ENCODE measurements at places on chromosomes 2 and 18.

DNA sequence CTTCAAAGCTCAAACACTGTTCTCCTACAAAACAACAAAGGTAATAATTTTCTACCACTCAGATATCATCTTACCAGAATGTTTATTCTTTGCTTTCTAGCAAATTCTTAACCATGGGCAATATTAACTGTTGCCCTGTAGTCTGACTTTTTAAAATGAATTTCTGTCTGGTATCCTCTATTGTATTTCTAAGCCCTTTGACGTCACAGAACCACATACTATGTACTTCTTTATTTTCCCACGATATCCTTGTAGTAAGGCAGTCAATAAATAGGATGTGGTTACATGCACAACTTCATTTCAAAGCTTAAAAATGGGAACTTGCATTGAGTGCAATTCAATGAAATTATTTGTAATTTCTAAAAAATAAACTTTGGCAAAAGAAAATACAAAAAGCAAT is 58.7 kb downstream of the THADA start:
- DNase-seq: no peak

DNA sequence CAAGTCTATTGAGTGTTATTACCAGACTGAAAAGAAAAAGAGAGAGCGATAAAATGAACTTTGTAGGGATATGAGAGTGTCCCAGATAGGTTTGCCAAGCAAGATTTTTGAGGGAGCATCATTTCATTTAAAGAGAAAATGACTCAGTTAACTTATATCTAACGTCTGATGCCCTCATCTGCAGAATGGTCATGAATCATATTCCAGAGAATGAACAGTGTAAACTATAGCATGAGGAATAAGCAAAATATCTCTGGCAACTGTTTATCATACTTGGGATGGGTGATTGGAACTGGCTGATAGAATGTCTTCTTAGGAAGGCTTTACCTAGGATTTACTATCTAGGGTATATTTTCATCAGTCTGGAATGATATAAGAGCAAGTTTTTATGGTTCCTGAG is 289.4 kb downstream of the CMPK2 start:
- DNase-seq: no peak

GRCh38 chr18:54871231-54871630 is 43.0 kb downstream of the RAB27B start:
- no peak for DNase-seq

DNA sequence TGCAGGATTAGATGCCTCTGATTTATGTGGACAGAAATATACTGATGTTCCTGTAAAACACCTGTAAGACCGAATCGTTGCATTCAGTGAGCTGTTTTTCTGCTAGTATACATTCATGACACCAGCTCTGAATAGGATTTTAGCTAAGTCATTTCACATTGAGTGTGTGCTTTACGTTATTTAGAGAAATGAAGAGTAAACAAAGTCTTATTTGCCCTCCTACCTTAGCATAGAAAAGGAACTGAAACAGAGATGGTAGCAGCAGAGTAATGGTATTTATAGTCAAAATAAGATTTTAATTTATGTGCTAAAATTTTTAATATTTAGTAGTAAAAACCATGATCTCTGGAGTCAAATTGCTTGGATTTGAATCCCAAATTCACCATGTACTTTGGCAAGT is 168.0 kb downstream of the CERS6 start:
- no peak for DNase-seq

- DNase-seq: no peak
Measured at GRCh38 chr2:86520153-86520552, 43.1 kb downstream of the CHMP3 start.

- DNase-seq: no peak
Measured at GRCh38 chr2:64837925-64838641, 151.1 kb upstream of the SLC1A4 start.

GRCh38 chr2:15348636-15349035 is 212.5 kb downstream of the NBAS start:
- no peak for DNase-seq

DNA sequence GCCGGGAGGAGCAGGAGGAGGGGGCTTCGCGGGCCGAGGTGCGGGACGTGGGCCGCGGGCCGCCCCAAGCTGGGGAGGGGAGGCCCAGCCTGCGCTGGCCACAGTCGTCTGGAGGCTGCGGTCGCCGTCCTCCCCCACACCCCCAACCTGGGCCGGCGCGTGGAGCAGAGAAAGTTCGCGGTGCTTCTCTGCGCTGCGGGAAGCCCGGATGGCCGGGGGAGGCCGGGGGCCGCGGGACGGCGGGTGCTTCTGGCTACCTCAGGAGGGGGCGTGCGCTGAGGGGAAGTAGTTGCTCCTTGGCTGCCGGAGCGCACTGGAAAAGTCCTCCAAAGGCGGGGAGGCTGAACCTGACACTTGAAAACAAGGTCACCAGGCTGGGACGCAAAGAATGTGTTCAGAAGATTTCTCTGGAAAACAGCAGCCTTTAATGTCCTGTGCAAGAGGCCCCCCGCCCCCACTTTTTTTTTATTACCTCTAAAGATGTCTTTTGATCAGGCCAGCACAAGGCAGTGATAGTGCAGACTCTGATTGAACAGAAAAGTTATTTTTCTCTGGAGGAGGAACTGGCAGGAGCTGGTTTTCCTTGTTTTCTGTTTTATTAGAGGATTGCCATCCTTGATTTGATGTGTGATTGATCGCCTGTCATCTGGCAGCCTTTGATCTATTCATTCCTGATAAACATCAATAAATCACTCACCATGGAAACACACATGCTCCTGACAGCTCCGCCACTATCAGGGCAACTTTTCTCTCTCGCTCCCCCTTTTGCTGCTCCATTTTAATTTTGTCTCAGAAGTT is 1.6 kb downstream of the TSHZ1 start:
- DNase-seq: peak; percentile 61

DNA sequence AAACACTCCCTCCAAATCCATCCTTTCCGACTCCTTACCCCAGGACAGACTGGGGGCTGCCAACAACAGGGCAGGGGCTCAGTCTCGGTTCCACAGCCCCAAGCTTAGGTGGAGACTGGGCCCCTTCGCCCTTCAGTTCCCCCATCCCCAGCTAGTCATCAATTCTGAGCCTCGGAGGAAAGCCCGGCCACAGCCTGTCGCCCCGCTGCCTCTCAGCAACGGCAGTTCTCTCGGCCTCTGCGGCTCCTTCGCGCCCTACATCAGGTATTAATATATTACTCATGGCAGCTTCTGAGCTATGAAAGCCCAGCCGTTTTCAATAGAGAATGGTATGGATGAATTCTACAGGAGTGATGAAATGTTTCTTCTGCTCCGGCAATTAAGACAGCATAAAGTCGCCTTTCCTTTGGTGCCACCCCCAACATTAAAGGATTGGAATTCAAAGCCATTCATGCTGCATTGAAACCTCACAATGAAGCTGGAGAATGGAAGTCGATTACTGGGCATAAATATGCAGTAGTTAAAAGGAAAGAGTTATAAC is 2.8 kb downstream of the HDAC4 start:
- DNase-seq: no peak

- no peak for DNase-seq
Measured at GRCh38 chr18:10153924-10154752, 240.3 kb downstream of the VAPA start.

- DNase-seq: no peak
Measured at GRCh38 chr2:11788461-11789124, 42.2 kb downstream of the LPIN1 start.

GRCh38 chr2:60819155-60819862 is 62.1 kb upstream of the REL start:
- peak; percentile 89 for DNase-seq

DNA sequence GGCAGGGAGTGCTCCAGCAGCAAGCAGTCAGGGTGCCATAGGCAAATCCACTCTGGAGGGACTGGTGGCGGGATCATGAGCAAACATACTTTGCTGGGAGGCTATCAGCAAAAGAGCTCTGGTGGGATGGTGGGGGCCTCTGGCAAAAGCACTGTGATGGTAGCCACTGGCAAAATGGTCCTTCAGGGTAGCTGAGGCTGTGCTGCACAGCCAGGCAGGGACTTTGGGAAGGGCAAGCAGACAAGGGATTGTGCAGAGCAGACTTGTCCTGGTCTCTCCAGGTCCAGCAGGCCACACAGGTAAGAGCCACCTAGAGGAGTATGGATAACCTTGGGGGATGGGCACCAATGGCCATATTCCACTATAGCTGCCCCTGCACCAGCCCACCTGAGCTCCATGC is 129.4 kb upstream of the OTOS start:
- no peak for DNase-seq

GRCh38 chr2:157172866-157173578 is 84.5 kb upstream of the GALNT5 start:
- DNase-seq: no peak

- DNase-seq: peak; percentile 48
Measured at GRCh38 chr2:69741229-69741574, 732 bp upstream of the ANXA4 start.

DNA sequence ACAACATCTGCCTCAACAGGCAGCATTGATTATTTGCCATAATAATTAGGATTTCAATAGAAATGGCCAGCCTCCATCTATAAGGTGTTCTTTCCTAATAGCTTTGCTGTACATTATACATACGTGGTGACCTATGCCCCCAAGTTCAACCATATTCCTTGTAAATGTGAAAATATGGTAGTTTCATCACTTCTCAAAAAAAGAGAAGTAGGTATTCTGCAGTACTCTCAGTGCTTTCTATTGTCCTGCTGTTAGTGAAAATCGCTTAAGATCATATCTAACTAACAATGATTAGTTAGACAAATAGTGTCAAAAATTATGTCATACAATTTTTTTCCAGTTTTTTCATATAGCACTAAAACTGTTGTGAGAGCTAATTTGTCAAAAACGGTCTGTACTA is 79.6 kb downstream of the SLC4A10 start:
- no peak for DNase-seq

DNA sequence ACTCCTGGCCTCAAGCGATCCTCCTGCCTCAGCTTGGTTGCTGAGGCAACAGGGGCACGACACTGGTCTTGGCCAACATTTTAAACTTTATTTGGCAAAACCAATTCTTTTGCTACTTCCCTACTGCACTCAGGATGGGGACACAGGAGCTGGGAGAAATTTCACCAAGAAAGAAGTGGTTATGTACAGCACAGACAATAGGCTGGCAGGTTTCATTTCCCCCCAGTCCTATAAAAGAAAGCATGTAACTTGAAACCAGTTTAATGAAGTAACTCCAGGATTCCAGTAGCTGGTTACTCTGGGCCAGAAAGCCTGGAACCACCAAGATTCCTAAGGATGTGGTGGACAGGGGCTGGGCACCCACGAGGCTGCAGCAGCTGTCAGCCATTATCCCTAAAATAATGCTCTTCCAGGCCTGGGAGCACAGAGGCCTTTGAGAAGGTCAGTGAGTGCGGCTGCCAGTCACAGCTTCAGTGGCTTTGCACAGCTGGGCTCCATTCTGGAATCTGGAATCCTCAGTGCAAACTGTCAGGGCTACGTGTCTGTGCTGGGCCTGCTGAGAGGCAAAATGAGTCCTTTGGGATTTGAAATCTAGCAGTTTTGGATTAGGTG is 142.3 kb upstream of the ITGA6 start:
- DNase-seq: no peak

GRCh38 chr18:37649416-37649815 is 83.8 kb upstream of the CELF4 start:
- DNase-seq: no peak

GRCh38 chr2:79087785-79088364 is at the start of gene REG1B:
Gene REG1B (minus strand): TSS chr2:79087993. CDS start chr2:79087612, 381 bp downstream.
- DNase-seq: no peak

DNA sequence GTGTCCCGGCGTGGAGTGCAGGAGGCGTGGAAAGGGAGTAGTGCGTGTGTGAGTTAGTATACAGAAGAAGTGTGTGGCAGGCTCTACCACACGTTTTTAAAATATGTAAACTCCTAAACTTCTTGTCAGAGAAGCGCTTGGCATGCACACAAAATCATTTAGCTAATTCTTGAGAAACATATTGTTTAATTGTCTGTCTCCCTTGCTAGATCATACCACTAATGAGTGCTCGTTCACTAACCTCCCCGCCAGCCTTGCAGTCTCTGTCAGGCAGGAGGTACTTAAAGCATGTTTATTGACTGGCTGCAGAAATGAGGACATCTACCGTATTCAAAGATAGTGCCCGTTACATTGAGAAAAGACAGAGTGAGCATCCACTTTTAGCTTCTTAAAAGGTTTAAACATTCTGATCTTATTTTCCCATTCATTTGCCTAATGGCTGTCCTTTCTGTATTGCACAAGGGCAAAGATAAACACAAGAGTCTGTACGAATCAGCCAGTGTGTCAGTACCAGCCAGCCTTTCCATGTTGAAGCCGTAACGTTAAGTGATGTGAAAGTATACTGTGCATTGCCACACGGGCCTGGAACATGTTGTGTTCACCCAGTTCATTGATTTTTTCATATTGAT is 41.4 kb downstream of the TRAPPC12 start:
- DNase-seq: no peak

DNA sequence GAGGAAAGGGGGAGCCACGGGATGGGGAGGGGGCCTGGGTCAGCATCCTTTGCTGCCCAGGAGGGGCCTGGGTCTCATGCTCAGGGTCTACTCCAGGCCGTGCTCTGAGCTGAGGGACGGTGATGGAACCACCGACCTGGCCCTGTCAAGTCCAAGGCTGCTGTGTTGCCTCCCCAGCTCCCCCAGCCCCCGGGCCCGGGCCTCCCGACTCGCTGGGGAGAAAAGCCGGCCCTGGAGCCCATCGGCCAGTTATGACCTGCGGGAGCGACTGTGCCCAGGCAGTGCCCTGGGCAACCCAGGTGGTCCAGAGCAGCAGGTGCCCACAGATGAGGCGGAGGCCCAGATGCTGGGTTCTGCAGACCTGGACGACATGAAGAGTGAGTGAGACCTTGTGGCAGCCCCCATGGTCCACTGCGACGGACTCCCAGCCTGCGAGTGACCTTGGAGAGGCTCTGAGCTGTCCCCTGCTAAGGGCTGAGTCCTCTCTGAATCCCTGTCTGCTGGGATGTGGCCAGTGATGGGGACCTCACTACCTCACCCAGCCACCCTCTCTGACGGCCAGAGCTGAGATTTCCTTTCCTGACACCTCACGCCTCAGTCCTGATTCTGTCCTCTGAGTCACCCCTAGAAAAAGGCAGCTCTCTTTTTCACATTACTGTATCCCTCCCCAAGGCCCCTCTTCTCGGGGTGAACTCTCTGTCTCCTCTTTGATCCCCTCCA is 2.7 kb downstream of the SLC4A3 start:
- no peak for DNase-seq

DNA sequence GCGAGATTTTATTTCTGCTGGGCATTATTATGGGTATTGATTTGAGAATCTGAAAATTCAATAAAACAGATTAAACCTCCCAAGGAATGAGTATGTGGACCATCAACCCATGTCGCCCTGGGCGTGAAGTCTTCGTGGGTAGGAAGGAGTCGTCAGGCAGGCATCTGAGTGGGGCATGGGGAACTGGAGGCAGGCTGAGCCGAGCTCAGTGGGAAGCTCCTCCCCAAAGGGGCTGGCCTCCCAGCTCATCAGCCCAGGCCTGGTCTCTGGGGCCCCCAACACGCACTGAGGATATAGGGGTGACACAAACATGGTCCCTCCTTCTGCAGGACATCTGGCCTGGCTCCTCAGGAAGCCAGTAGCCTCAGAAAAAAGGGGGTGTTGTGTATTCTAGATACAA is 265.2 kb downstream of the TFCP2L1 start:
- no peak for DNase-seq

- DNase-seq: no peak
Measured at GRCh38 chr18:23291456-23292205, 156.3 kb downstream of the CABLES1 start.
